Thyroid gland (tissue), 4 donors: ENCODE measurements at places on chromosomes 1 and 21. TPM values are rescaled to one million over a fixed set of nuclear protein-coding genes. Genes with fewer than 3 reads are reported as not detected.
A peak's percentile ranks its signal among the peaks of the same experiment; 100 is the strongest.

DNA sequence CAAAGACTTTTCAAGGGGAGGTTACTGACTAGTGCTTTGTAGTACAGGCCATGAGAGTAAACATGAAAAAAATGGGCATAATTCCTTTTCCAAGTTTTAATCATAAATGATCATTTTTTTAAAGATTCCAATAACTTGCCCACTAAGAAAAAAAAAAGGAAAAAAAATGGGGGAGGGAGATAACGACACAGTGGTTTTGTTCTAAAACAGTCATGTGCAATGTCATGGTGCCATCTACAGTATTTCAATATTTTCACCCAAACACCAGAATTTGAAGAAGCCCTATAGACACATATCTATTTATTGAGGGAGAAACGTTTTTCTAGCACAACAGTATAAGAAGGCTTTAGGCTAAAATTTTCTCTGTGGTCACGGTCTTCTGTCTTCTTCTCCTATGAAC, 250.2 kb downstream of the LTN1 start:
- H3K4me1 ChIP-seq, result peaks cover 6% of the 10 kb centered on the region
- H3K27ac ChIP-seq, result no peak overlapping the region
- DNase-seq, result no peak
- H3K36me3 ChIP-seq, result no peaks in the 10 kb centered on the region
- no peaks in the 10 kb centered on the region for H3K27me3 ChIP-seq

GRCh38 chr1:150995460-150995859, 11.2 kb downstream of the MINDY1 start:
- DNase-seq, result no peak
- no peak overlapping the region for H3K4me3 ChIP-seq
- no peaks in the 10 kb centered on the region for H3K4me1 ChIP-seq
- peak overlapping the region; percentile 59 for H3K27ac ChIP-seq
- H3K36me3 ChIP-seq, result peaks cover 39% of the 10 kb centered on the region

DNA sequence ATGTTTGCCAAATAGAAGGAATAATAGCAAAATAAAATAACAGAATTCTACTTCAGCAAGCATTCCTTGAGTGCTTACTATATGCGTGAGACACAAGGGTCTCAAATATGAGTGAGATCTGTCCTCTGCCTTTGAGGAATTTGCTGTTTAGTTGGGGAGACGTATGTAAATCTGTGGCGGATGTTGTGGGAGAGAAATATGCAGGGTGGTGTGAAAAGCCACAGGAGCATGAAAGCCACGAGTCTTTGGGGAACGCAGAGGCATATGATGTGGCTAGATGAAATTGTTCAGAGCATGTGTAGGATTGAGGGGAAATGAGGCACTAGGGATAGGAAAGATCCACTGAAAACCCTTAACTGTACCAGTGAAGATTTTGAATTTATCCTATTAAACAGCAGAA, 244.4 kb downstream of the PBX1 start:
- DNase-seq, result no peak
- no peak overlapping the region for H3K27ac ChIP-seq
- peaks cover 16% of the 10 kb centered on the region for H3K36me3 ChIP-seq
- H3K4me3 ChIP-seq, result no peak overlapping the region
- no peaks in the 10 kb centered on the region for H3K27me3 ChIP-seq

DNA sequence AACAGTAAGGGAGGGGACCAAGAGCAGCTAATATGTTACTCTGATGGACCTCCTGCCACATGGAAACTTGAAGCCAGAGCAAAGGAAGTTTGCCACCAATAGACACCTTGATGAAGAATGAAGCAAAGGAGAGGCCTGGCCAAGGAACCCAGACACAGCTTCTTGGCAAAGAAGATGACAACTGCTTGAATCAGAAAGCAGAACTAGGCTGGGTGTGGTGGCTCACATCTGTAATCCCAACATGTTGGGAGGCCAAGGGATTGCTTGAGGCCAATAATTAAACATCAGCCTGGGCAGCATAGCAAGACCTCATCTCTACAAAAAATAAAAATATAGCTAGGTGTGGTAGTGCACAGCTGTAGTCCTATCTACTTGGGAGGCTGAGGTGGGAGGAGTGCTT, 31.7 kb upstream of the CAPZB start:
- no peak for DNase-seq
- no peaks in the 10 kb centered on the region for H3K36me3 ChIP-seq
- H3K27me3 ChIP-seq, result no peaks in the 10 kb centered on the region
- no peak overlapping the region for H3K27ac ChIP-seq
- no peak overlapping the region for H3K4me3 ChIP-seq

GRCh38 chr1:202438393-202439174, 90.1 kb downstream of the PPP1R12B start:
- no peaks in the 10 kb centered on the region for H3K27me3 ChIP-seq
- no peak overlapping the region for H3K4me3 ChIP-seq
- DNase-seq, result no peak
- no peaks in the 10 kb centered on the region for H3K4me1 ChIP-seq

DNA sequence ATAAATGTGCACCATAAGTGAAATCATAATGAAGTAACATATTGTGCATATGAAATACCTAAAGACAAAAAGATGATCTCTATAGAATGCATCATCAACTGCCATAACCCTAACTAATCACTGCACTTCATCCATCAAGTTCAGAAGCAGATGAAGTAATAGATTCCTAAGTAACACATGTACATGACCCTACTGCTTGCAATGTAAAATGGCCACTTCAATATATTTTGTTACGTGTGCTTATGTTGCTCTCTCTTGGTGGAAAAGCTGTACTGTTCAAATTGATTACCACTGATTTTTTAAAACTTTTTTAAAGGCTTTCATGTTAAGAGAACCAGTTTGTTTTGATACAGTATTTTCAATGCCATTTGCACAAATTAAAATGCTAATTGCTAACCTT, 141.8 kb downstream of the TTLL7 start:
- no peak overlapping the region for H3K27ac ChIP-seq
- no peaks in the 10 kb centered on the region for H3K36me3 ChIP-seq
- no peaks in the 10 kb centered on the region for H3K27me3 ChIP-seq
- DNase-seq, result no peak

DNA sequence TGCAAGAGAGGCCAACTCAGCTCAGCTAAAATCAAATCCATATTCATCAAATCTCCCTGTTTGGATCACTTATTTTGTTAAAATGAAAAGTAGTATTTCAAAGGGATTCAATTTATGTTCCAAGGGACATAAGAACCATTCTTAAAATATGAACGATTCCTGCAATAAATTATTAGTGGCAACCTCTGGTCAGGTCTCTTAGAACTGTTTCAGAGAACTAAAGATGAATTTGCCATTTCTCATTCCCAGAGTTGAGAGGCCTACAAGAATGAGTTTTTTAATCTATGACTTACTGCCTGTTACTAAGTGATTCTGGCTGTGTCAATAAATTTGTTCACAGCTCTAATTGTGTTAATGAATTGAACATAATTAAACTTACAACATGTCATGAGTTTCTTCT, 268.5 kb downstream of the SPATA17 start:
- no peaks in the 10 kb centered on the region for H3K36me3 ChIP-seq
- no peak overlapping the region for H3K4me3 ChIP-seq
- H3K27me3 ChIP-seq, result no peaks in the 10 kb centered on the region
- no peaks in the 10 kb centered on the region for H3K4me1 ChIP-seq
- DNase-seq, result no peak

GRCh38 chr1:37299216-37299615, 175.2 kb upstream of the ZC3H12A start:
- no peak overlapping the region for H3K4me3 ChIP-seq
- no peak for DNase-seq
- no peaks in the 10 kb centered on the region for H3K4me1 ChIP-seq
- H3K27me3 ChIP-seq, result no peaks in the 10 kb centered on the region
- no peak overlapping the region for H3K27ac ChIP-seq
- no peaks in the 10 kb centered on the region for H3K36me3 ChIP-seq

- no peaks in the 10 kb centered on the region for H3K36me3 ChIP-seq
- H3K4me3 ChIP-seq, result no peak overlapping the region
- peak overlapping the region; percentile 36 for H3K27ac ChIP-seq
- H3K27me3 ChIP-seq, result no peaks in the 10 kb centered on the region
- no peak for DNase-seq
These were observed 49.4 kb downstream of the NID1 start for GRCh38 chr1:236015539-236015938.

- no peak for DNase-seq
- H3K27ac ChIP-seq, result no peak overlapping the region
- peaks cover 7% of the 10 kb centered on the region for H3K4me1 ChIP-seq
- H3K36me3 ChIP-seq, result no peaks in the 10 kb centered on the region
- H3K4me3 ChIP-seq, result no peak overlapping the region
These were observed 78.9 kb downstream of the KCNJ6 start for GRCh38 chr21:37837381-37837780.

DNA sequence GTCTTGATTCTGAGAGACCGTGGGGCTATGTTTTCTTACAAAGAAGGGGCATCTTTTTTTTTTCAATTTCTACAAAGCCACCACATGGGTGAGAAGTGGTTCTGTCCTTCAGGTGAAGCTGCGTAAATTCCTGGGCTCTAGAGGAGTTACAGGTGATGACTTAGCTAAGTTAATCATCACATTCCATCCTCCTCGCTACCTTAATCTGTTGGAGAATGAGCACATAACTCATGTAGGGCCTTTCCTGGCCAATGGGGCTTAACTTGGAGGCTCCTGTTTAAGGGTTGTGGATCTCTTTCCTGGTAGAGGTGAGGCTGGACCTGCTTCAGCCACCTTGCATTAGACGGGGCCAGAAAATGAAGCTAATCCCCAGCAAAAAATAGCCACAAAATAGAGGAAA, 19.9 kb downstream of the REG4 start:
- H3K4me1 ChIP-seq, result no peaks in the 10 kb centered on the region
- no peak overlapping the region for H3K4me3 ChIP-seq
- H3K36me3 ChIP-seq, result no peaks in the 10 kb centered on the region
- no peak overlapping the region for H3K27ac ChIP-seq
- H3K27me3 ChIP-seq, result no peaks in the 10 kb centered on the region
- no peak for DNase-seq

DNA sequence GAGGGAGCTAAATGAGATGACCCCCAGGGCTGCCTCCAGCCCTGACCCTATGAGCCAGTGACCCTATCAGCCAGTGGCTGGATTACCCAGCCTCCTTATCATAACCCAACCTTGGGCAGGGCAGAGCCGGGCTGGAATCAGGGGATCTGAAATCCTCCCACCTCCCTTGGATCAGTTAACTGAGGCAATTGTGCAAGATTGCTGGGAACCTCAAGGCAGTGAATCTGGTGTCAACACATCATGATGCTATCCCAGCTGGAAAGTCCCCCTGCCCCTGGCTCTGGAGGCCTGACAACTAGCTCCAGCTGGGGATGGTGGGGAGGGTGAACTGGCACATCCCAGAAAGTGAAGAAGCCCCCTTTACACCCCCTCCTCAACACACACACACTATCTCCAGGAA, 6.4 kb upstream of the TSPAN1 start:
- peaks cover 35% of the 10 kb centered on the region for H3K4me1 ChIP-seq
- no peaks in the 10 kb centered on the region for H3K36me3 ChIP-seq
- no peak overlapping the region for H3K4me3 ChIP-seq
- no peak for DNase-seq
- H3K27ac ChIP-seq, result no peak overlapping the region
- H3K27me3 ChIP-seq, result no peaks in the 10 kb centered on the region

GRCh38 chr1:184524248-184524647, 137.4 kb downstream of the C1orf21 start:
- H3K36me3 ChIP-seq, result no peaks in the 10 kb centered on the region
- no peak for DNase-seq
- no peaks in the 10 kb centered on the region for H3K4me1 ChIP-seq
- no peak overlapping the region for H3K27ac ChIP-seq

- peak overlapping the region; percentile 94 for H3K27ac ChIP-seq
- peak overlapping the region; percentile 85 for H3K4me3 ChIP-seq
- DNase-seq, result peak; percentile 37
- H3K4me1 ChIP-seq, result peaks cover 7% of the 10 kb centered on the region
- H3K27me3 ChIP-seq, result no peaks in the 10 kb centered on the region
- no peaks in the 10 kb centered on the region for H3K36me3 ChIP-seq
These were observed 513 bp downstream of the PBX1 start for GRCh38 chr1:164559342-164560051.

Gene YIPF1
- total RNA-seq, result 41.5 TPM

Gene HSD11B1
- total RNA-seq, result 3.3 TPM

Gene CELA3B
- total RNA-seq, result not detected

Gene OLFML2B
- 12.2 TPM for total RNA-seq
